ENCODE measurements at places on chromosomes 1 and 21. TPM values are rescaled to one million over a fixed set of nuclear protein-coding genes. Genes with fewer than 3 reads are reported as not detected.

The SERTAD4 gene
- 1.9 TPM for total RNA-seq

- peak; percentile 45 for DNase-seq
Observed at GRCh38 chr1:44417351-44418021, 12.4 kb downstream of the RNF220 start.

DNA sequence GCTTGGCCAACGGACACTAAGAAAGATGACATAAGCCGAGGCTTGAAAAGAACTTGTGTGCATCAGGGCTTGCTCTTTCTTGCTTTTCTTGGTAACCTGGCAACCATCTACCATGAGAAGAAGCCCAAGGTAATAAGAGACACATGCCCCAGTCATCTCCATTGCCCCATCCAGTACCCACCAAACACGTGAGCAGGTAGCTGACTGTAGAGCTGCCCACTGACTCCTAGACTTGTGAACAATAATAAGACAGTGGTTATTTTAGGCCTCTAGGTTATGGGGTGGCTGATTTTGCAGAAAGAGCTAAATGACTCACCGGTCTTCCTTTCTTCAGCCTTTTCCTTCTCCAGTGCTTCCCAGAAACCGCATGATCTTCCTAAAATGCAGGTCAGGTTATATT lies 105.0 kb upstream of the JUN start:
- DNase-seq: no peak

DNA sequence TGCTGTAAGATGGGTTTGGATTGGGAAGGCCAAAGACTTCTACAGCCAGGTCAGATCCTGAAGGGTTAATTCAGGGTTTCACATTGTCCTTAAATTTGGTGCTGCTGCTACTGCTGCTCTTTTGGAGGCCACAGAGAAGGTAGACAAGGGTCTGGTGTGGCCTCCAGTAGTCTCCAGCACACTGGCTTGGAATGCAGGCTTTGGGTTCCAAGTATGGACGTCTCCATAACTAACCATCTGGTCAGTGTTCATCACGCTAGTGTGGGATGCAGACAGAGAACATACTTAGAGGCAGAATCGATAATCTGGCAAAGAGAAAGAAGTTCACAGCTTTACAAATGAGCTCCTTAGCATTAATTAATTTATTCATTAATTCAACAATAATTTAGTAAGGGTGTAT lies 154.1 kb downstream of the ZBTB18 start:
- DNase-seq: no peak

DNA sequence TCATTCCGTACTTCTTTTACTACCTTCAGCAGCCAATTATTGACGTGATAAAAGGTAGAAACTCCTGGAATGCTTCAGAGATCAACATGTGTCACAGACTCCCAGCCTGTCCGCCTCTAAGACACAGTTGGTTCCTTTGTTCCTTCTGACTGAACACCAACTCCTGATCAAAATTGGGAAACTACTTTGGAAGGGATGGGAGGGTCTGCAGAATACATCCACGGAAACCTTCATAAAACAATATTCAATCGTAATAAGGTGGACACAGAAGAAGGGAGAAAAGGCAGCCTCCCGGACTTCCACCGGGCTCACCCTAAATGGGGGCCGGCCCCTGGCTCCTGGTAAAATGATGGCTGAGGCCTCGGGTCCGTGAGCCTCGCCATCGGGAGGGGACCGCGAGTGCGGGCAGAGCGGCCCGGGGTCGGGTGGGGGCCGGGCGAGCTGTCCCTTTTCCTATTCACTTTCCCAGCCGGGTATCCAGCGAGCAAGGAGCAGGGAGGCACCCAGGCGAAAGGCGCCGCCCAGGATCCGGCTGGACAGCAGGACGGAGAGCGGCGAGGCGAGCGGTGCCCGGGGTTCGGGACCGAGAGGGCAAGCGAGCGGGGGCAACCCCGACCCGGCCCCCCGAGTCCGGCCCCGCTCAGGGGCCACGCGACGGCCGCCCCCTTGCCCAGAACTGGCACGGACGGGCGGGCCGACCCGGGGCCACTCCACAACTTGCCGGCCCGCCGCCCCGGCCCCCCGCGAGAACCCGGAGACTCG lies 805 bp downstream of the NRIP1 start:
- peak; percentile 48 for DNase-seq

DNA sequence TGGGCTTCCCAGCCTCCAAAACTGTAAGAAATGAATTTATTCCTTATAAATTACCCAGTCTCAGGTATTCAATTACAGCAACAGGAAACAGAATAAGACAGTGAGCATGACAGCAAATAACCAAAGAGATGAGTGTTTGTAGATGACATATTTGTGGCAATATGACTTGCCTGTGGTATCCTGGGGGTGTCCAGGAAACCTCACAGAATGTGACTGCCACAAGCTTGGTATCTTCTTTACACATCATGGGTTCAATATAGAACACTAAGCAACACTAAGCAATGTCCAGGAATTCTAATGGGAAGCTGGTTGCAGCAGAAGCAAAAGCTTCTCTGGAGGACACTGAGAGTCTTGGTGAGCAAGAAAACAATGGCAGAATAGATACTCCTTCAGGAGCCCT lies 236.4 kb upstream of the BEND5 start:
- no peak for DNase-seq

DNA sequence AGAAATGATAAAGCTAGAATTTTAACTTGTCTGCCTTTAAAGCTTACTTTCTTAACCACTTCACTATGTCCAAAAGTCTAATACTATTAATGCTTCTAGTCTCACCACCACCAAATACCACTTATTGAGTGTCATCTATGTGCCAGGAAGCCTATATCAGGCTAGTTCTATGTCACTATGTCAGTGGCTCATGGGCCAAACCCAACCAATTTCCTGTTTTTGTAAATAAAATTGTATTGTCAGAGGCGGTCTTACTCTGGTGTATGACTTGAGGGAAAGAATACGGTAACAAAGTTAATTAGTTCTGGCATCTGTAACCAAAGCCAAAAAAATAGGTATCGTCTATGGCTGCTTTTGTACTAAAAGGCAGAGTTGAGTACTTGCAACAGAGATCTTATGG lies 14.8 kb downstream of the F5 start:
- DNase-seq: no peak

The SLC25A34 gene
- total RNA-seq: 3.8 TPM

- DNase-seq: peak; percentile 12
Observed at GRCh38 chr21:43191521-43191920, 22.7 kb downstream of the CRYAA start.

GRCh38 chr1:247447162-247447909 lies 10.6 kb downstream of the OR2B11 start:
- DNase-seq: no peak

- DNase-seq: peak; percentile 42
Observed at GRCh38 chr1:54887665-54888071, 673 bp upstream of the DHCR24 start.

DNA sequence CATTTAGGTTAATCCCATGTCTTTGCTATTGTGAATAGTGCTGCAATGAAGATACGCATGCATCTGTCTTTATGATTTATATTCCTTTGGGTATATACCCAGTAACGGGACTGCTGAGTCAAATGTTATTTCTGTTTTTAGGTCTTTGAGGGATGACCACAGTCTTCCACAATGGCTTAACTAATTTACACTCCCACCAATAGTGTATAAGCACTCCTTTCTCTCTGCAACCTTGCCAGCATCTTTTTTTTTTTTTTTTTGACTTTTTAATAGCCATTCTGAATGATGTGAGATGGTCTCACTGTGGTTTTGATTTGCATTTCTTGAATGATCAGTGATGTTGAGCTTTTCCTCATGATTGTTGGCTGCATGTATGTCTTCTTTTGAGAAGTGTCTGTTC lies 33.5 kb downstream of the ASH1L start:
- no peak for DNase-seq

The LCE1D gene
- total RNA-seq: not detected

The TMCC2 gene
- total RNA-seq: 12.1 TPM

DNA sequence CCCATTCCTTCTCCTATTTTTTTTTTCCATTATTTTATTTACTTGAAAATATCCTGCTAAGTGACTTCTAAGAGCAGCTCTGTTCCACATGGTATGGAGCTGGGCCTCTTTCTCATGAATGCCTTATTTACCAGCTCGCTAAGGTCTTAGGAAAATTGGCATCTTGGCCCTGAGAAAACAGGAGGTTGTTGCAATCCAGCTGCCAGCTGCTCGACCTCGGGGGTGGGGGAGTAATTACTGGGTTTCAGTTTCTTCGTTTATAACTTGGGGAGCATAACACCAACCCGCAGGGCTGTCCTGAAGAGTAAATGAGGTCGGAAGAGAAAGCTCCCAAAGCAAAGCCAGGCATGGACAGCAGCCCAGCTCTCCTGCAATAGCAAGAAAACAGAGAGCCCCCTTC lies 176.3 kb downstream of the AJAP1 start:
- no peak for DNase-seq

DNA sequence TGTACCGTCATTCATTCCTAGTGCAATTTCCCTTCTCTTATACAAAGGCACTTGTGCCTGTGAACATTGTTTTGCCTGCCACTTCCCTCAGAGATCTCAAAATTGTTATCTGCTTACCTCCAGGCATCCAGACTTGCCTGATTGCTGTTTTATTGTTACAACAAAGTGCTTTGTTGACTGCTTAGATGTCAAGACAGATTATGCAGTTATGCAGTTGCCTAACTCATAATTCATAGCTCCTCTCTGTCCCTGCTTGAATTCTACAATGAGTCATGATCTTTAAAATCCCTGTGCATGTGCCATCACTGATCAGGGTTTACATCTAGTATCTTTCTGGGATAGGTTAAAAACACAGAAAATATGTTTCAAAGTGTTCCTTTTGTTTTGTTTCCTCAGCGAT lies 24.5 kb downstream of the CXADR start:
- DNase-seq: no peak

DNA sequence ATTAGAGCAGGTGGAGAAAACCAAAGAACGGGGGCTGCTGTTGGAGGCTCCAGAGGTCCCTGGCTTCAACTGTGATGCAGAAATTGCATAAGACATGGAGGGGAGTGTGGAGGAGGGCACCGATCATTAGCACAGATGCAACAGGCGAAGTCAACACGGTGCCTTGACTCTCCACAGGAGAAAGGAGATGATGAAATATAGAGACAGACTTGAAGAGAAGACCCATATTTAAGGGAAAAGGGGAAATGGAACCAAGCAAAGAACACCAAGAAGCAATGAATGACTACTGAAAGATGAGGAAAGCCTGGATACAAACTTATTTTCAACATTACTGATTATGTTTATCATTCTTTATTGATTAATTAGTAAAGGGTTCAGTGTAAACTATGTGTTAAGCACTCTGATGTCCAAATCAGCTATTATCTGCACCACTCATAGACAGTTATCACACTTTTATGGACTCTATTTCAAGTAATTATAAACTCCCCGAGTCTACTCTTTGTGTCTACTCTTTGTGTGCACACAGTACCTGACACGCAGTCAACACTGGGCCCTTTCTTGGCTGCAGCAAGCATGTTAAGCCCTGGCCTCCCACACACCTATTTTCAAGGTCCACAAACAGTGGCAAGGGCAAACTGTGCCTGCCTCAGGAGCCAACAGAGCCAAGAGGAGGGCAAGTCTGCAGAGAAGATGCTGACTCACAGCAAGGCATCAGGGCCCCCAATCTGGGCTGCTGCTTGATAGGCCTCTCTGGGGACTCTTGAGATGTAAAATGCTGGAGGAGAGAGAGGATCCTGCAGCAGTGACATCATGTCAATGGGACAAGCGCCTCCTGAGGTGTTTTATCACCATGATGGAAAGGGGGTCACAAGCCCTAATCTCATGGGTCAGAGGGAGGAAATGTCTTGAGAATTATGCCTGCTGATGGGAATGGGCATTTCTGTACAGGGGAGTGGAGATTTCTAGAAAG lies 17.6 kb downstream of the PCNX2 start:
- DNase-seq: no peak

The TMEM82 gene
- not detected for total RNA-seq

The DDOST gene
- 207 TPM for total RNA-seq

The USP33 gene
- total RNA-seq: 75.2 TPM

The ERRFI1 gene
- total RNA-seq: 43.3 TPM

The CD52 gene
- not detected for total RNA-seq

- DNase-seq: no peak
Observed at GRCh38 chr21:38325731-38326420, 69.1 kb downstream of the KCNJ15 start.

DNA sequence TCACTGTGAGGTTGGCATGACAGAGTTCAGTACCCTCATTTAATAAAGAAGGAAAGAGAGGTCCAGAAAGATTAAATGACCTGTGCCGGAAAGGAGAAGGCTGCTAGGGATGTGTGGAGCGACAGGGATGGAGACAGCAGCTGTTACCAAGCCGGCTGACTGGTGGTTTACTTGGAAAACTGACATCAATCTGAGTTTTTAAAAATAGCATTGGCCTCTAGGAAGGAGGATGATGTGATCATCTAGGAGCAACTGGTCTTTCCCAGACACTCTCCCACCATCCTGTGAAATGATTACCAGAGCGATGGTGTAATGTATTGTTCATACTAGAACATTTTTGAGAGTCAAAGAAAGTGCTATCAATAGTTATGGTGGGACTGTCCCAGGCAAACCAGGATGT lies 154.4 kb downstream of the ZSCAN20 start:
- no peak for DNase-seq

- no peak for DNase-seq
Observed at GRCh38 chr1:20896826-20897225, 109.7 kb upstream of the HP1BP3 start.

DNA sequence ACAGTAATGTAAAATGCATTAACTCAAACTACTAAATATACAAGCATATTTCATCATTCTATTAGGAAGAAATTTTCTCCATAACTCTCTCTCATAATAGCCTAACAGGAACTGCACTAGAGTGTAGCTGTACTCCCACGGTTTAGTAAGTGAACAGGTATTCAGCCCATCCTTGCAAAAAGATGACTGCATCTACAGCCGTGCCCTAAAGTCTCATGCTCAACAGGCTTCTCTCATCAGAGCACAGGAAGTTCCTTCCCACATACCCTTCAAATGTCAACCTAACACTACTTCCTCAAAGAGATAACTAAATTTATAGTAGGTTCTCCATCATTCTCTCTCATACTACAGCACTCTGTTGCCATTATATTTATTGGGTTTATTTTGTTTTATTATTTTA lies 251.6 kb downstream of the AKT3 start:
- DNase-seq: no peak

DNA sequence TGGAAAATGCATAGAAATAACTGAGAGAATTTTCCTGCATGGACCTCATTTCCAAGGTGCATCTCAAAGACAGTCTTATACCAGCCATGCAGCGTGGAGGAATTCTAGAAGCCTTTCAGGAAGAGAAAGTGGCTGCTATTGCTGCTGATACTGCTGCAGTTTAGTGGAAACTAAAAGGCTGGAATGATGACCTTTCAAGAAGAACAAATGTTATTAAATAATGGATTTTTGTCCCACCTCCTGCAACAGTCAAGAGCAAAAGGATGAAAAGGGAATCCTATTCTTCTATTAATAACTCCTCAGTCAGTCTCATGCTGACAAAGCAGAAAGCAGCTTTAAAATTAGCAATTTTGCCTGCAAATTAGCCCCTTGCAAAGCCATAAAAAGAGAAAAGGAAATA lies 68.2 kb upstream of the C1orf87 start:
- no peak for DNase-seq
